Activated CD8-positive, alpha-beta memory T cell treated with anti-CD3 and anti-CD28 coated beads, Interleukin-2, amount 50 U/mL, for 4 hours (primary cell): ENCODE measurements at places on chromosomes 6 and 20.

GRCh38 chr6:27966816-27967426 is 9.9 kb downstream of the OR2B6 start:
- DNase-seq: no peak

DNA sequence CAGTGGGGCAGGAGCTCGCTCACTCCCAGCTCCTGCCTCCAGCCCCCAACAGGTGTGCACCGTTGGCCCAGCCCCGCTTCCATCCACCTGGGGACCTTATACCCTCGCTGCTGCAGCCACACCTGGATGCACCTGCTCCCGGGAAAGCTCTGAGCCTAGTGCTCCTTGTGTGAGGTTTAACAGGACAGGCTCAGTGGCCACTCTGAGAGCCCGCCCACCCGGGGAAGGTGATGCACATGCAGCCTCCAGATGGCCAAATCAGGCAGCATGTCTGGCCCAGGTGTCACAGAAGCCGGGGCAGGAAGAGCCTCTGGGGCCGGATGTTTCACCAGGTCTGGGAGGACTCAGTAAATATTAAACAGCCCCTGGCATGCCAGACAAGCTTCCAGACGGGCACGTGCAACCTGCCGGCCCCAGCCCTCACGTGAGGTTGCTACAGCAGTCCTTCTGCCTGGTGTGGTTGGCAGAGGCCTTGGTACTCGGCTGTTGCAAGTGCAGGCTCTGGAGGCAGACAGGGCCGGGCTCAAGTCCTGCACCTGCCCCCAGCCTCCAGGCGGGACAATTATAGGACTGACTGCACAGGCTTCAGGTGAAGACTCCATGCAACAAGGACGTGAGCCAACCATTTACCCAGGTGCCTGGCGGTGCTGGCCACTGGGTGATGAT is 66.9 kb downstream of the RIPOR3 start:
- no peak for DNase-seq

GRCh38 chr6:36268478-36269275 is 1.2 kb upstream of the PNPLA1 start:
- no peak for DNase-seq

DNA sequence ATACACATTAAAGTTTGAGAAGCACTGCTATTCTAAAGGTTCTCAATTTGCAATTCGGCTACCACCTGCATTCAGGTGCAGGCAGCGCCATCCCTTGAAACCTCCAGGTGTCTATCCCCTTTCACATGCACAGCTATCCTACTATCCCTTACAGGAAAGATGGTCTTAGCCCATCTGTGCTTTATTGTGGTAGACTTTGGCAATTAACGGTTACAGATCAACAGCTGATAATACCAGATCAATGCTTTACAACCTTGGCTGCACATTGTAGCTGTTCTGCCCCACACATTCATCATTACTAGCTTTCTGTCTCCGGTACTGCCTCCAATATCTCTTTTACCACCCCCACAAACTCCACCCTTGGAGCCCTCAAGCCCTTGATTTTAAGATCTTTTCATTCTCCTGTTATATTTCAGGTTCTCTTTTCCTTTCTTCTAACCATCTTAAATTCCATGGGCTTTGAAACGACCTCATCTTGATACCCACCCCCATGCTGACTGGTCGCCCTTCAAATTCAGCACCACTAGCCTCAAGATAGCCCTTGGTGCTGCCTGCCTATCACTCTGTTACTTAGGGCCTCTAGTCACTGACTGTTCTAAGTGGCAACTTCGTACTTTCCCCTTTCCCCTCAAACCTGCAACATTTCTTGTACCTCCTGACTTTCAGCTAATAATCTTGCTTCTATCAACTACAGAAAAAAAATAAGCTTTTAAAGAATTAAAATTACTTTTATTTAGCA is 50.8 kb downstream of the SPTLC3 start:
- no peak for DNase-seq

GRCh38 chr20:25675161-25675560 is 21.5 kb downstream of the ZNF337 start:
- DNase-seq: no peak

DNA sequence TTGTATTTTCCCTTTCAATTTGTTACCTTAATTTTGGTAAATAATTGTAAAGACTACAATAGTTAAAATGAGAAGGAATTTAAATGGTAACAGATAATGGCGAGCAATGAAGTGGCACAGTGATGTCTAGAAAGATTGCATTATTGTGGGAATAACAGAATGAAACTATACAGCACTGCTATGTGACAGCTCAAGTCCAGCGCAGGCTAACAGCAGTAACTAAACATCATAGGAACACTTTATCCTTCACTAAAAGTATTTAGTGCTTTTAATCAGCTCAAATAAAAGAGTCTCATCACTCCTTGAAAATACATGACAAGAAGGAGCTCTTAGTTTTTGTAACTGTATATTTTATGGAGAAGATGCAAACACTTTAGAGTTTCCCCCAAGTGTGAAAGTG is 190.8 kb downstream of the TENT5A start:
- DNase-seq: no peak

GRCh38 chr20:20462185-20462584 is 94.3 kb downstream of the INSM1 start:
- DNase-seq: no peak

DNA sequence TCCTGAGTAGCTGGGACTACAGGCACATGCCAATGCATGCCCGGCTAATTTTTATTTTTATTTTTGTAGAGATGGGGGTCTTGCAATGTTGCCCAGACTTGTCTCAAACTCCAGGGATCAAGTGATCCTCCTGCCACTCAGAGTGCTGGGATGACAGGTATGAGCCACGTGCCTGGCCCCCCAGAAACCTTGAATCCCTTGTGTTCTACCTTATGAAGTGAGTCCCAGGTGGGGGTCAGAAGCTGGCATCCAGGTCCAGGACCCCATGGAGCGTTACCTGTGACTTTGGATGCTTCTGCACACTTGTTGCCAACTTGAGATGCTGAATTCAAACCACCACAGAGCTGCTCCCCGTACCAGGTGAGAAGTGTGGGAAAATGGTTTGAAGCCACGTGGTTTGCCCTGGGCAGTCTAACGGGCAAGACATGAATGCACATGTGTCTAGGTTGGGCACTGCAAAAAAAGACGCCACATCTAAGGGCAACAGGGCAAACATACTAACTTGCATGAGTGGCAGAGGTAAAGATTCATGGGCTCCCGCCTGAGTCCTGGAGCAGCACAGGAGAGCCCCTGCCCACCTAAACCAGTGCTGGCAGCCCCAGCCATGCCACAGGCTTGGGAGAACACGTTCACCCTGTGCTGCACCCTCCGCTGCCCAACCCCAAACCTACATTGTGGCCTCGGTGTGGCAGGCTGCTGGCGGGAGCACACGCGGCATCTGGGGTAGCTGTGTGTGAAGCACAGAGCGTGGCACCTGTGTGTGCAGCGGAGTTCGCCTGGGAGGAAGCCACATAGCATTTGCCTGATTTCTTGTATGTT is 101.2 kb downstream of the JPH2 start:
- DNase-seq: no peak

DNA sequence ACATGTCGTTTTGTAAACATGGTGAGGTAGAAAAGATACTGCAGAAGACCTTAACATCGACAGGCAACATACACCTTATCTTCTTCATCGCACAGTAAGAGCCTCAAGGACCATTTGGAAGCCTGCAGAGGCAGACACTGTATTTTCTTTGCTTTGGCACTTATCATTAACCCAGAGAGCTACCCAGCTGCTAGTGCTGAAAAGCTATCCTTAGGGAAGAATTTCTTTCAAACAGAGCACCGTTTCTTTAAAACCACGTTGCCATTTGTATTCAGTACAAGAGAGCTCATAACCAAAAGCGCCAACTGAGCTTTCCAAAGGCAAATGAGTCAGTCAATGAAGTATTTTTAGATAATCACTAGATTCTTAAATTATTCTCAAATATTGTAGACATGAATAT is 306.6 kb downstream of the EPM2A start:
- DNase-seq: no peak

DNA sequence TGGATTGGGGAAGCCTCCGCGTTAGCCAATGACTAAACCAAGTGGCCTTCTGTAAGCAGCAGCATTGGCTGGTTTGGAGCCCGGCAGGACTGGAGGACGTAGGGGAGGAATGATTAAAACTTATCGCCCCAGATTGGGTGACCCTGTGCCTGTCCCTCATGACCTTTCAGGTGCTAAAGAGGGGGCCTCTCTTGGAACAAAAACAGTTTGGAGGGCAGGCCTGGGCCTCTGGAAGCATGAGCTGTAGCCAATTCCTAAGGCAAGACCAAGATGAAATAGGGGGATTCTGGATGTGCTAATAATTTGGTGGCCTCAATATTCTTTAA is 1.4 kb downstream of the GMPR start:
- no peak for DNase-seq

GRCh38 chr6:55239099-55239498 is 64.8 kb downstream of the HCRTR2 start:
- DNase-seq: no peak

GRCh38 chr20:577167-577791 is 32.8 kb downstream of the TCF15 start:
- no peak for DNase-seq

DNA sequence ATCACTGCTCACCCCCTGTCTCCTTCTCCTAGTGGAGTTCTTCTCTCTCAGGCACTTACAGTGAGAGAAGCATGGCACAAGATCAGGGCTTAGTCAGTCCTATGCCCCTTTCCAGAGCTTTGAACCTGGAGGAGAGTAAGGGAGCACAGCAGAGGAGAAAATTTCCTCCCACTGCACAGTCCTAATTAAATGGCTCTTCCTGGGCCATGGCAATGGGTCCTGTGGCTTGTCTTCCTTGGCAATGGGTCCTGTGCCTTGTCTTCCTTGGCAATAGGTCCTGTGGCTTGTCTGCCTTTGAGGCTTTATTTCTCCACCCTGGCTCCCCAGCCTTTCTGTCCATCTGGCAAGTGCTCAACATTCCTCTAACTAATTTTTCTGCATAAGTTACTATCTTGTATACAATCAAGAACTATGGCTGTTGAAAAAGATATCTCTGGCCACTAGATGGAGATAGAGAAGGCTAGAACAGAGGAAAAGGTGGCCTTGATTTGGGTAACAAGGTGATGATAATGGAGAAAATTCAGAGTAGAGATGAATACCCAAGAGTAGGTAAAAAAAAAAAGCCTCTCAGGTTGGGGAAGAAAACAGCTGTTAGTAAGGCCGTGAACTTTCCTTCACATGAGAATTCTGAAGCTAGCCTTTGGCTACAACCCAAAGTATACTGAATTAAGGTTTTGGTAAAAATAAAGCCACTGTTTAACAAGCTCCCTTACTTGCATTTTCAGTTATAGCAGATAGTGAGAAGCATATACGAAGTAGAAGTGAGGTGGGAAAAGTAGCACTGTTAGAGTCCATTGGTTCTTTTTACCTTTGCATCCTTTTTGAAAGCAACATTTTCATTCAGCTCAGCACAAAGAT is 504.9 kb downstream of the DOK5 start:
- DNase-seq: no peak

- DNase-seq: no peak
Observed at GRCh38 chr6:64729522-64729921, 977.5 kb downstream of the EYS start.

DNA sequence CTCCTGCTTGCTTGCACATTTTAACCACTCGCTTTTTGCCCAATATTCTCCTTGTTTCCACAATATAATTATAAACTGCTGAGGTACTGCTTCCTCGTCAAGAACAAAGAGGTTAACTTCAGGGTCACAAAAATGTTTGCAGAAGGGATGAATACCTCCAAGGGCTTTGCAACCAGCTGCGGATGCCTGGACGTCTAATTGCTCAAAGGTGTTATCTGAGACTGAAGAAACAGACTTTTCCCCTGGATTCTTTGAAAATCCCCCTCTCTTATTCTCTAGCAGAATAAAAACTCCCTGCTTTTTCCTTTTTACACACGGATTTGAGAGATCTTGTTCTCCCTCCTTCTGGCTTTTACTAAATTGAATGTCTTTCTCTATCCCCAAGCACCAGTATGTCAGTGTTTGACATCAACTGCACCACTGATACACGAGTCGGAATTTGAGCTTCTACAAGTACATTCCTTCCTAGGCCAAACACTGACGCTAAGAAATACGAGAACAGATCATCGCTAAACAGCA is 336 bp upstream of the SMPDL3A start:
- DNase-seq: no peak

DNA sequence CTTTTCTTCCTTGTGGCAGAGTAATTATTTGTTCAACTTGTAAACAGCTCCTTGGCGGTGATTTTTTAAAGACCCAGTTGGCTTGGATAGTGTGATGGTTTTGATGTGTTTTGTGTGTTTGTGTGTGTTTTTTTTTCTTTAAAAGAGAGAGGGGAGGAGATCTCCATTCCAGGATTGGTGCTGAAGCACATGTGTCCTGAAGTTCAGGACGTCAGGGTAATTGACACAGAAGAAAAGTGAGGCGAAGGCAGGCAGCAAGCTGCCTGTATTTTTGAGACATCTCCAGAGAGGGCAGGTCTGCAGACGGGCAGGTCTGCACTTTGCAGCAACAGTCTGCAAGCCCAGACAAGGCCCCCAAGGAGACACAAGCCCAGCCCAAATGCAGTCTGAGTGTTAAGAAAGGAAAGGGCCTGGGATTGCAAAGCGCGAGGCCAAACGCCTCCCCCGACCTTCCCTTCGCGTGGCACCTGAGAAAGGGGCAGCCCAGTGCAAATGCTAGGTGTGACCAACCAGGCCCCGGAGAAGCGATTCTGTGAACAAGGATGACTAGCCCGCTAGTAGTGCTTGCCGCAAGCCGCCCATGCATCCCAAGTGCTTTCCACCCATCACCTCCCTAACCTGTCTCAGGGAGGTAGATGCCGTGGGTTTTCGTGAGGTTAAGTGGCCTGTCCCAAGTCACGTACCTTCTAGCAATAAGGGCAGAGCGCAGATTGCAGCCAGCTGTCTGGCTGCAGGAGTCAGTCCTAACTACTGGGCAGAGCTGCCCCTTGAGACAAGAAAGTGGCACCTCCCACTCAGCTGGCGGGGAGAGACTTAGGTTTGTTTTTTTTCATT is 230.5 kb downstream of the ZMYND8 start:
- DNase-seq: no peak

- DNase-seq: no peak
Observed at GRCh38 chr20:37235065-37235464, 26.5 kb downstream of the GHRH start.

- no peak for DNase-seq
Observed at GRCh38 chr20:47352332-47353238, 3.9 kb downstream of the ZMYND8 start.

DNA sequence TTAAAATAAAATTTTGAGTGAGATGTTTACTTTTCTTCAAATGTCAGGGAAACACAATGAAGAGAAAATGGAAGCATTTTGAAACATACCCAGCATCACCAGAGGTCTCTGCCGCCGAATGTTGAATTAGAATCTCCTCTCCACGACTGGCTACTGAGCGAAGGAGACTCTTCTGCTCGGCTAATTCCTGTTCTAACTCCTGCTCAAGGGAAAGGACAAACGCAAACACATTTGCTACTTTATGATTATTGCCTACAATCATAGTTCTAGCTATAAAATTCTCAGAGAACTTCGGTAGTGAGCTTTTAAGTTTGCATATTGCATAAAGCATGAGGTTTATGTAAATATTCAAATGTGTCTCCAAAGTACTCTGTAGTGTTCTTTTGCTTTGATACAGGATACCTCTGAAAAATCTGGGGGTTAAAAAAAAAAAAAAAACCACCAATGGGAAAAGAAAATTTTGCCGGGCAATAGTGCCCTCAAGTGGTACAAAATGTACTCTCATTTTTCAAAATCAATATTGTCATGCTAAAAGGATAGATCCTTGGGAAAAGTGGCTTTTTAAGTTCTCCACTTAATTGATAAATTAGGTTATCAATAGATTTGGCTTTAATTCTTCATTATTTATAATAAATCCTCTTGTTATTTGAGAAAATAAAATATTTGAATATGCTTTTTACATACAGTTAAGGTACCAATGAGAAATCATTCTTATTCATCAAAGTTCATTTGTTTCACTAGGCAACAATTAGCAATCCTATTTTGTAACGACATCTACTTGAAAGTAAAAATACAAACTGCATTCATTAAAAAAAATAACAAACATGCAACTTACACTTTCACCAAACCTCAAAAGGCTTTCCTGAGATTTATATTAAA is 369.0 kb downstream of the SYNE1 start:
- DNase-seq: no peak
